ENCODE measurements at places on chromosomes 5 and 9. TPM values are rescaled to one million over a fixed set of nuclear protein-coding genes. Genes with fewer than 3 reads are reported as not detected.

ADGRD2 gene
- total RNA-seq: 0.45 TPM

DNA sequence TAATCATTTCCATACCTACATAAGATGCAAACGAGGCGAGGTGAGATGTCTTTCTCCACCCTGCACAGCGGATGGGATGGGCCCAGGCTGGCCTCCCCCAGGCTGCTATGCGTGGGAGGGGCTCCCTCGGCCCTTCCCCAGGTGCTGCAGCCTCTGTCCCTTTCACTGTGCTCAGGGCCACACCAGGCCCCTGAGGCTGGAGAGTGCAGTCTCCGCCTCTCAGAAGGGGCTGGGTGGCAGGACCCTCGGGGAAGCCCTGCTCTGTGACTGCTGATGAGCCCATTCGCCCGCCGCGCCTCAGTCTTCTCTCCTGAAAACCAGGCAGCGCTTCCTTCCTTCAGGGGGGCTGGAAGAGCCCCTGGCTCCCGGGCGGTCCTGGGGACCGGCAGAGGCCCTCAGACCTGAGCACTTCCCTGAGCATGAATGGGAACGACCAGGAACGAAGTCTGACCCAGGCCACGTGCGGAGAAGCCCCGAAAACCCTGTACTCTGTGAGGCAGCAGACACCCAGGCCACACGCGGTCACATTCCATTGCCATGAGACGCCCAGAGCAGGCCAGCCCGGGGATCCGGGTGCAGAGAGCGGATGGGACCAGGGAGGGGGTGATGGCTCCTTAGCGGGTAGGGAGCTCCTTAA lies 21.9 kb upstream of the NOTCH1 start:
- H3K4me3 ChIP-seq: no peak overlapping the region
- peak; percentile 80 for DNase-seq
- H3K27me3 ChIP-seq: no peaks in the 10 kb centered on the region
- H3K4me1 ChIP-seq: peaks cover 19% of the 10 kb centered on the region

GRCh38 chr9:108185613-108186012 lies 670.2 kb downstream of the ACTL7B start:
- no peak overlapping the region for H3K27ac ChIP-seq
- H3K4me3 ChIP-seq: no peak overlapping the region
- no peaks in the 10 kb centered on the region for H3K27me3 ChIP-seq

DNA sequence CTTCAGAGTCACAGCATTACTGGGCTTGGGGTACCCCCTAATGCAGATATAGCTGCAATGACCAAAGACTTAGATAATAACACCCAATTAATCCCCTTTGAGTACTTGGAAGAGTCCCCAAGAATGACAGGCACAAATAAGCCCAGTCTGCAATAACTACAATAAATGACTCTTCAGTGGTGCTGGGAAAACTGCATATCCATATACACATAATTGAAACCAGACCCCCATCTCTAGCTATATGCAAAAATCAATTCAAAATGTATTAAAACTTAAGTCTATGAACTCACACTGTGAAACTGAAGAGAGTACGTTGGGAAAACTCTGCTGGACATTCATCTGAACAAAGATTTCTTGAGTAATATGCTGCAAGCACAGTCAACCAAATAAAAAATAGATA lies 422.5 kb downstream of the CDH18 start:
- no peaks in the 10 kb centered on the region for H3K4me1 ChIP-seq
- no peaks in the 10 kb centered on the region for H3K36me3 ChIP-seq
- H3K27ac ChIP-seq: no peak overlapping the region
- no peaks in the 10 kb centered on the region for H3K27me3 ChIP-seq
- H3K4me3 ChIP-seq: no peak overlapping the region

ECM2 gene
- total RNA-seq: not detected

C9orf153 gene
- total RNA-seq: 0.12 TPM

GFI1B gene
- 1.0 TPM for total RNA-seq

GRCh38 chr9:114588210-114588609 lies 641 bp downstream of the ATP6V1G1 start:
- peak overlapping the region; percentile 86 for H3K4me3 ChIP-seq
- H3K27me3 ChIP-seq: no peaks in the 10 kb centered on the region
- peaks cover 10% of the 10 kb centered on the region for H3K36me3 ChIP-seq
- peak overlapping the region; percentile 89 for H3K27ac ChIP-seq

DNA sequence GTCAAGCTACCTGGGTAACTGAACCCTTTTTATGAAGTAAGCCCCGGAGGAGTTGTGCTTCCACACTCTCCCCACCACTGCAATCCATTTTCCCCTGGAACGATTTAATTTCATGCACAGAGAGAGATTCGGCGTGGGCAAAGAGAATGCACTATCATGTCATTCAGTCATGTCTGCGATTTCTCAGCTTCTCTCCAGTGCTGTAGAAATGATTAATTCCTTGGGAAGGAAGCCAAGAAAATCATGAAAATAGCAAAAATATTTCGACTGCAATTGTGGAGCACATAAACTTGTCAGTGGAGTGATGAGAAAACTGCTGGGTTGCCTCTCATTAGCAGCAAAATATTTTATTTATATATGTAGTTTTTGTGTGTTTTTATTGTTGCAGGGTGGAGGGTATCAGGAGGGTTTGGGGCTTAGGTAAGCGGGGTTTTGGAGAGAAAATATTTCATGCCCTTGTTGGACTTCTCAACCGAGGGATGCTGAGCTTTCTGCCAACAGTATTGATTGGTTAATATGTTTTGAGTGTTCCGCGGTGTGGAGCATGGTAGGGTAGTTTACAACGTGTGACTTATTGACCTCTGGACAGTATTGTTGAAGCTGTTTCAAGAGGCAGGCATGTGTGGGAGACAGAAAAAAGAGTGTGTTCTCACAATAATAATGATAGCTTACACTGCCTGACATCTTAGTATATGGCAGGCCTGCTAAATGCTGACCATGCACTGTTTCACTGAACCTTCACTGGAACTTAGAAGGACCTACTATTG lies 69.3 kb downstream of the SGCD start:
- H3K4me1 ChIP-seq: no peaks in the 10 kb centered on the region
- no peak for DNase-seq
- no peak overlapping the region for H3K4me3 ChIP-seq
- H3K27me3 ChIP-seq: no peaks in the 10 kb centered on the region
- no peaks in the 10 kb centered on the region for H3K36me3 ChIP-seq

GRCh38 chr5:179387151-179388110 lies 42.2 kb upstream of the ADAMTS2 start:
- no peak overlapping the region for H3K27ac ChIP-seq
- no peaks in the 10 kb centered on the region for H3K27me3 ChIP-seq
- no peak for DNase-seq
- H3K4me3 ChIP-seq: no peak overlapping the region
- H3K4me1 ChIP-seq: no peaks in the 10 kb centered on the region
- H3K36me3 ChIP-seq: no peaks in the 10 kb centered on the region

FXN gene
- 26.1 TPM for total RNA-seq

NIM1K gene
- not detected for total RNA-seq

OR13F1 gene
- total RNA-seq: not detected

GHR gene
- total RNA-seq: 1.9 TPM

DNA sequence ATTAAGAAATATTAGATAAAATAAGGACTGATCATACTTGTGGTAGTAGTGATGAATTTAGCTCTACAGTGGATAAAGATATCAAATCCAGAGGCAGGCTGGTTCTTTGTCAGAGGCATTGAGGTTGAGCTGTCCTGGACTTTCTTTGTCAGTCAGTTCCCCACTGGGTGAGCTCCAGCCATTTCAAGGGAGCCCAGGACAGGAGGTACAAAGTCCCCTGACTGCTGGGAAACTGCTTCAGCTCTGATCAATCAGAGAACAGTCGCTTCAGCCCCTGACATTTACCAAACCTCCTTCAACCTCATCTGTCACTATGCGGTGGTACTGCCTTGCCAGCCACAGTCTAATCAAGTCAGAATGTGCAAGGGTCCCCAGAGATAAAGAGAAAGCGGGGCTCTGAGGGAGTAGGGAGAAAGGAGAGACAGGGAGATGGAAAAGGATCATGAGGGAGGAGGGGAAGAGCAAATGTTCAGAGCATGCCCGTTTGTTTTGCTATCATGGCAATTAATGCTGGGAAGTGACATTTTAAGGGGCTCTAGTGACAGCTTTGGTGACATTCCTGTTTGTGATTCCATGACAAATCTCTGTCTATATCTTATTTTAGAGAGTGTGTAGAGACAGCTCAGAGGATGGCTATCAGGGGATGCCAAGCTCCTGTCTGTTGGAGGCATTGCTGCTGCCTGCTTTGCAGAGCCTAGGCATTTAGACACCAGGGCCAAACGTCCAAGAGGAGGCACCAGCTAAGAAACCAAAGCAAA lies 223.2 kb downstream of the ASTN2 start:
- no peaks in the 10 kb centered on the region for H3K27me3 ChIP-seq
- no peaks in the 10 kb centered on the region for H3K36me3 ChIP-seq
- no peak overlapping the region for H3K4me3 ChIP-seq
- no peak overlapping the region for H3K27ac ChIP-seq
- no peaks in the 10 kb centered on the region for H3K4me1 ChIP-seq

- DNase-seq: peak; percentile 81
- H3K36me3 ChIP-seq: peaks cover 5% of the 10 kb centered on the region
- H3K27ac ChIP-seq: no peak overlapping the region
- peak overlapping the region; percentile 78 for H3K4me3 ChIP-seq
Observed at GRCh38 chr9:99822109-99822805, 572 bp downstream of the NR4A3 start.

DNA sequence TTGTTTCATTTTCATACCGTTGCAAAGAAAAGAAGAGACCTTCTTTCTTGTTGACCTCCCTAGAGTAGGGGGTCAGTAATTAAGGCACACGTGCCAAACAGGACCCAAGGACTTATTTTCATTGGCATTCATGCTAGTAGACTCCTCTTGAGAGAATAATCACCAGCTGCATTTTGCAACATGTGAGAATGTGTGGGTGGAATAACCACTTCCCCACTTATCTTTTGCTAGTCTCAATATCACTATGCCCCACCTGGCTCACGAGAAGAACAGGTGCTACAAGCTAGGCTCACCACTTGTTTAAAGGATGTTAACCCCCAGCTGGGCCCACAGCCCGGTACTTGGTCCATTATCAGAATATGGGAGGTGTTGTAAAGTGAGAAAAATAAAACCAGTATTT lies 460.7 kb upstream of the MEF2C start:
- H3K27ac ChIP-seq: no peak overlapping the region
- no peak overlapping the region for H3K4me3 ChIP-seq
- H3K4me1 ChIP-seq: no peaks in the 10 kb centered on the region
- H3K27me3 ChIP-seq: no peaks in the 10 kb centered on the region
- no peak for DNase-seq

DNA sequence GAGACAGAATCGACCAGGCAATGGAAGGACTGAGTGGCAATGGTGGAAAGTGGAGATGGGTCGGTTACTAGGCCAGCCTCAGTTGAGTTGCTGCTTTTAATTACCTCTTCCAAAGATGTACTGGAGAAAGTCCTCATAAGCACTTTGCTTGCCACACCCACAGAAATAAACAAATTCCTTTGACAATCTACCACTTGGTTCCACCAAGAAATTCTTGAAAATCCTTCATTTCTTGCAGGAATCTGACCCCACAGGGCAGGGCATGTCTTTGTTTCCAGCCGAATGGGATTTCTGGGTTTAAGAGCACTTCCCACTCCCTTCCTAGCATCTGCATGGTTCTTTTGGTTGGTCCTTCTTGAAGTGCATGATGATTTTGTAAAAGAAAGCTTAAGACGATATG lies 54.5 kb downstream of the ADAMTS12 start:
- no peak overlapping the region for H3K4me3 ChIP-seq
- H3K36me3 ChIP-seq: no peaks in the 10 kb centered on the region
- H3K27me3 ChIP-seq: no peaks in the 10 kb centered on the region
- no peak overlapping the region for H3K27ac ChIP-seq

DNA sequence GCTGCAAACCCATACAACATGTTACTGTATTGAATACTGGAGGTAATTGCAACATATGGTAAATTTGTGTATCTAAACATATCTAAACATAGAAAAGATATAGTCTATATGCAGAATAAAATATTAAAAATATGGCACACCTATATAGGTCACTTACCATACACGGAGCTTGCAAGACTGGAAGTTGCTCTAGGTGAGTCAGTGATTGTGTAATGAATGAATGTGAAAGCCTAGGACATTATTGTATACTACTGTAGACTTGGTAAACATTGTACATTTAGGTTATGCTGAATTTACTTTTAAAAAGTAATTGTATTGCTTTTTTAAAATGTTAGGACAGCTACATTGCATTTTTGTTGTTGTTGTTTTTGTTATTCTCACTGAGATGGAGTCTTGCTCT lies 968.8 kb downstream of the TLE1 start:
- H3K36me3 ChIP-seq: no peaks in the 10 kb centered on the region
- no peak overlapping the region for H3K27ac ChIP-seq
- no peaks in the 10 kb centered on the region for H3K4me1 ChIP-seq
- DNase-seq: no peak
- no peaks in the 10 kb centered on the region for H3K27me3 ChIP-seq
- no peak overlapping the region for H3K4me3 ChIP-seq

DNA sequence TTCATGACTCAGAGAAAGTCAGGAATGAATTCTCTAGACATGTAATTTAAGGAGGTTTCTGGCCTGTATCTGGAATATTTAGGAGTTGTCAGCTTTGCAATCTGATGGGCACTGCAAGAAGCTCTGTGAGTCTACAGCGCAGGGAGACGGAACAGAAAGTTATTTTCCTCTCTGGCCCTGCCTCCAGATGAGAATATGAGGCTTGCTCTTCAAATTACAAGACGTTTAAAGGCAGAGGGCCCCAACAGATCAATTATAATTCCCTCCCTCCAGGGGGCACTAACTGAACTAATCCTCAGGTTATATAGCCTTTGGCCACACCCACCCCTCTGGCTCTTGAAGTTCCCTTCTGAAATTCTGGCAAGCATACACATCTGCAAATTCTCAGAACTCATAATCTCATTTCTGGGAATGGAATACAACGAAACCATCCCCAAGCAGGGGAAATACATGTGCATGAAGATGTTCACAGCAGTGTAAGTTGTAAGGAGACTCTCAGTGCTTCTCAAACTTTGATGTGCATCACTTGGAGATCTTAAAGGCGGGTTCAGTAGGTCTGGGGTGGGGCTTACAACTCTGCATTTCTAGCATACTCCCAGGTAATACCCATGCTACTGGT lies 307.6 kb downstream of the CWC27 start:
- no peak overlapping the region for H3K4me3 ChIP-seq
- peaks cover 25% of the 10 kb centered on the region for H3K4me1 ChIP-seq
- no peaks in the 10 kb centered on the region for H3K36me3 ChIP-seq
- H3K27me3 ChIP-seq: no peaks in the 10 kb centered on the region
- no peak overlapping the region for H3K27ac ChIP-seq

DNA sequence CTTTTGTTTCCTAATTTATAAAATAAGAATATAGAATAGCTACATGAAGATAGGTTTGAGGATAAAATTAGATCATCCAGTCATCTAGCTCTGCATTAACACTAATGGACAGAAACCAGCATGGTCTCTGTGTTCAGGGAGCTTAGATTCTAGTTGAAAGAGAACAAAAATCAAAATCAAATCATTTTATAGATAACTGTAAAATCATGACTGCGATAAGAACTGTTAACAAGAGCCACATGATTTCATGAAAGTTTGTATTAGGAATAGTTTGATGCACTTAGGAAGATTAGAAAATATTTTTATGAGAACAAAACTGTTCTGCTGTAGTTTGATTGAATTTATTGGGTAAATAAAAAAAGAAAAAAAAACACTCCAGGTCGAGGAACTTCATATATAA lies 1074.7 kb downstream of the MAT2B start:
- H3K27ac ChIP-seq: no peak overlapping the region
- DNase-seq: no peak
- no peaks in the 10 kb centered on the region for H3K4me1 ChIP-seq

Data from GM23338 (cell line).